NCI-H748 treated with DMSO at 0.1 percent for 48 hours (cell line): ENCODE measurements at places on chromosomes 5 and 9.

DNA sequence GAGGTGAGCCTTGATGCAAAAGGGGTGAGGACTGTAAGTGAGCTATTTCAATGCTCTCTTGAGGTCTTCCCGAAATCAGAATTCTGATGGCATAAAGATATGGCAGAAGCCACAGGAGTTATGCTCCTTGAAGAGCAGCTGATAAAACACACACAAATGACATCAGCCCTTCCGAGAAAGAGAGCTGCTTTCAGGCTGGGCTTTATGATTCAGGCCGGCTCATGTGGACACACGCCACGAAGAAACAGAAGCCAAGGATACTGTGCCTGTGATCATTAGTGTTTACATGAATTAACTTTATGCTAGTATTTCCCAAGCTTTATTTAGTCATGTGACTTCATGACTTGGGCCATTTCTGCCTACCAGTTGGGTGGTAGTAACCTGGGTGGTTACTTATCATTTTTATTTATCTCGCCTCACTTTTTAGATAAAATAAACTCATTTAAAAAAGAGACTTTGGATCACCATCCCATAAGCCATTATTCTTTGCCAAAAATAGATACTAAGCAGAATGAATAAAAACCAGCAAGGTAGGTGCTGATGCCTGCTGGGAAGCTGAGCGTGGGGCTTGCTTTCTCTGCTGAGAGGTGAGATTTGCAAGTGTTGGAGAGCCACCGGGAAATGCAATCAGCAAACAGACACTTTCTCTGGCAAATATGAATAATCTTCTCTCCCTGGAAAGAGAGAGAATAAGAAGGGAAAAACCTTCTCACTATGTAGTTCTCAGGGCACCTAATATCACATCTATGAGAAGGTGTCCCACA, 73.0 kb upstream of the SLC25A51 start:
- no peak for DNase-seq

- DNase-seq, result no peak
These were observed 435.7 kb downstream of the MAT2B start for GRCh38 chr5:163941079-163941478.

DNA sequence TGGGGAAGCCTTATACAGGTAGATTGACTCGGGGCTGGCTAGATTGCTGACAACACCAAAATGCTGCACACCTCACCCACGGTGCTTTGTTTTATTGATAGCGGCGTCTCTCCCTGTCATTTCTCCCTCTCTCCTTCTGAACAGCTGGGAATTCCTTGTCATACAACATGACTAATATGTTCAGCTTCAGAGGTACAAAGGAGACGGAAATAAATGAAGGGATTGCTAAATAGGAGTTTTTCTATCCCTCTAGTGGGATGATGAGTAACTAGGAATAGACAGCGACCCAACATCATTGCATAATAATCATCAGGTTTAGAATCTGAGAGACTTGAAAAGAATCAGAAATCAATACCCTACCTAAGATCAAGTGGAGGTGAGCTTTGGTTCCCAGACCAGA, 337.7 kb upstream of the PANK3 start:
- no peak for DNase-seq

- DNase-seq, result no peak
These were observed 468.2 kb upstream of the KIF2A start for GRCh38 chr5:61837788-61838187.

DNA sequence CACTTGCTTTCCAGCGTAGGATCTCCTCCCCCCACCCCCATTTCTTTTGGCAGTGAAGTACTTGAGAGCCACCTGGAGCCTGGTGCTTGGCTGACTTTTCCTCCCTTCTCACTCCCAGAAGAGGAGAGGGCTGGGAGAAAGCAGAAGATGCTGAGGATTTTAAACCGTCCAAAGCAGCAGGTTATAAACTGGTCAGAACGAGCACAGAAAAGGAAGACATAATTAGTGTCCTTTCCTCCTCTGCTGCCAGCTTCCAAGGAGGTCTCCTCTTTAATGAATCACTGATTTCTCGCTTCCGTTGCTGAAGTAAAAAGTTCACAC, 563 bp upstream of the FGF10 start:
- no peak for DNase-seq

GRCh38 chr9:91164724-91165520, 196.8 kb downstream of the AUH start:
- DNase-seq, result no peak

- no peak for DNase-seq
These were observed 23.9 kb downstream of the GFI1B start for GRCh38 chr9:133002147-133003070.

GRCh38 chr9:81841333-81841732, 86.9 kb upstream of the SPATA31D4 start:
- no peak for DNase-seq

- DNase-seq, result no peak
These were observed 5.0 kb downstream of the TJP2 start for GRCh38 chr9:69179037-69179436.

- no peak for DNase-seq
These were observed 5.4 kb downstream of the CFAP90 start for GRCh38 chr5:7845557-7845956.

DNA sequence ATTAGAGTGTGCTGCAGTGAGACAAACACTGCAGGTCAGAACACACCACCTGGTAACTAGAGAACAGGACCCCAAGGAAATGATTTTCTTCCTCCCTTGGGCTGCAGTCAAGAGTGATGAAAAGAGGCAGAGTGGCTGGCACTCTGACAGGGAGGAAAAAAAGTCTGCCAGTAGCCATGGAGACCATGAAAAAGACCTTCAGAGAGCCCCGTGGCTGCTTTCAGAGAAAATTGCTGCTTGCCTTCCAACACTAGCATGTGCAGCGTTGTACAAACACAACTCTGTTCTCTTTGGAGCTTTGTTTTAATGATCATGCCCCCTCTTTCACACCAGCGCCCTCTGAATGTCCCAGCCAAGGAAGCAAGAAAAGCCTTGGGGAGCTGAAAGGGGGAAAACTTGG, 68.8 kb downstream of the ANKRD55 start:
- DNase-seq, result no peak

GRCh38 chr5:138724470-138725146, 28.6 kb upstream of the CTNNA1 start:
- DNase-seq, result no peak

DNA sequence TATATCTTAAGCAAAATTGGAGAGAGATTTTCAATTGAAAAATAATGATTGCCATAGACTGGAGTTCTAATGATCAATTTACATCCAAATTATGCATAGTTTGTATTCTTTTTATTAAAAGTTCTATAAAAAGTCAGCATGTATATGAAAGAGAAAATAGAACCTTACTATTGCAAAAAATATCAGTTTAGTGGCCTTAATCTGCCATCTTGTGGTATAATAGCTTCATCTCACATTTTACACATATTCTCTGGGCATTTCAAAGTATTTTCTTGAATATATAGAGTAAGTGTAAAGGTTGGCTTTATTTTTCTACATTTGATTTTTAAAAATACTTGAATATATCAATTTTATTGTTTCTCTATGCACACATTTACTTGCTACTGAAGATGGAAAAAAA, 1858.6 kb upstream of the CDH9 start:
- peak; percentile 91 for DNase-seq

DNA sequence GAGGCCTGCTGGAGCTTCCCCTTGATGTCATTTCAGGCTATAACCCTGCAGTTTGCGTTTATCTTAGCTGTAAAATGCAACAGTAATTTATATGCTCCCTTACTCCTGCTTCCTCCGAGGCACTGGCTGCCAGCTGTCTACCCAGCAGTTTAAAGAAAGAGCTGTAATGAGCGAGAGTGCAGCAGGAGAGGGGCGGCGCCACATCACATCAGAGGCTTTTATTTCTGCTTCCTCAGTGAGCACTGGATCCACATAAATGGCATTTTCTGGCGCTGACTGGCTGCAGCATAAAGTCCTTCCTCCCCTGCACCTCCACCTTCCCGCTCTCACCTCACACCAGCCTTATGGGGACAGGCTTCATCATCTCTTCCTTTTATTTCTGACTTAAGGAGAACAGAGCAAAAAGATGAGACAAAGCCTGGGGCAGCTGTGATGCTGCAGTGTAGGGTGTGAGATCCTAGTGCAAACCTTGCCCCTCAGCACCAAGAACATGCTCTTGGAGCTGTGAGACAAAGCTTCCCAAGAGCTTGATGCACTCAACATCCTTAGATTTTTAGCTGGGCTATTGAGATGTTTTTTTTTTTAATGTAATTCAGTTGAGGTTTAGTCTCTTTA, 829.6 kb upstream of the ZNF608 start:
- DNase-seq, result peak; percentile 79

- no peak for DNase-seq
These were observed 8.2 kb upstream of the ZFYVE16 start for GRCh38 chr5:80399526-80400239.

DNA sequence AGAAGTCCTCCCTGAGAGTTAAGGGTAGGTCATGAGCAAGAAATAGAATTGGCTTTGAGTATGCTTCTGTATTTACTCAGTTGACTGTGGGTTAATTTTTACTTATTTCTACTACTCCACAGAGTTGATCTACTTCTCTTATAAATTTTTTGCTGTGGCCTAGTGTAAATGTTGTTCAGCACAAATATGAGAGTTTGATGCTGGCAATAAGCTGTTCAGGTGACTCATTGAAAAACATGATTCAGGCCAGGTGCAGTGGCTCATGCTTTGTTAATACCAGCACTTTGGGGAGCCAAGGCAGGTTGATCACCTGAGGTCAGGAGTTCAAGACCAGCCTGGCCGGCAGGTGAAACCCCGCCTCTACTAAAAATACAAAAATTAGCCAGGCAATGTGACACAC, 4.5 kb upstream of the CDK7 start:
- no peak for DNase-seq

GRCh38 chr9:70170151-70170790, 88.5 kb upstream of the SMC5 start:
- DNase-seq, result no peak

- DNase-seq, result no peak
These were observed 8.9 kb downstream of the TSSK1B start for GRCh38 chr5:113425909-113426308.

DNA sequence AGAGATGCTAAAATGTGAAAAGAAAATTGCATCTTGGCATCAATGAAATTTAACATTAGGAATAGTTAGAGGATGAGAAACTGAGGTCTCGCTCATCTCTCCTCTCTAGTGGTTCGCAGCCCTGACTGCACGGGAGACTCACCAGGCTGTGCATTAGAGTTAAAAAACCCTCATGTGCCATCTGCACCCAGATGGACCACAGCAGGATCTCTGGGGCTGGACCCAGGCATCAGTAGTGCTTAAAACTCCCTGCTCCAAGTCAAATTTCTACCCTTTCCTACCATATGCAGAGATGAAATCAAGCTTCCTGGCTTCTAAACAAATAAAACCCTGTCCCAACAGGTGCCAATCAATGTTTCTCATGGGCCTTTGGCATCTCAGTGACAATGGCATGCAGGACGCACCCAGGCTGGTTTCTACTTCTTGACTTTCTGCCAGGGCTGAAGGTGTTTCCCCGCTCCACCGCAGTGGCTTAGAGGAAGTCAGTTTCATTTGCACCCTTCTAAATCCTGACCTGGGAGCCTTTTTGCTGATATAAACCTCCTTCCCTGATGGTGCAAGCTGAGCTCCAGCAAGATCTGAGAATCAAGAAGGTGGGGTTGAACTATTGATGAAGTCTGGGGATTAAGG, 132.6 kb downstream of the NSG2 start:
- DNase-seq, result no peak

GRCh38 chr5:119743927-119744326, 114.6 kb downstream of the FAM170A start:
- DNase-seq, result peak; percentile 50

DNA sequence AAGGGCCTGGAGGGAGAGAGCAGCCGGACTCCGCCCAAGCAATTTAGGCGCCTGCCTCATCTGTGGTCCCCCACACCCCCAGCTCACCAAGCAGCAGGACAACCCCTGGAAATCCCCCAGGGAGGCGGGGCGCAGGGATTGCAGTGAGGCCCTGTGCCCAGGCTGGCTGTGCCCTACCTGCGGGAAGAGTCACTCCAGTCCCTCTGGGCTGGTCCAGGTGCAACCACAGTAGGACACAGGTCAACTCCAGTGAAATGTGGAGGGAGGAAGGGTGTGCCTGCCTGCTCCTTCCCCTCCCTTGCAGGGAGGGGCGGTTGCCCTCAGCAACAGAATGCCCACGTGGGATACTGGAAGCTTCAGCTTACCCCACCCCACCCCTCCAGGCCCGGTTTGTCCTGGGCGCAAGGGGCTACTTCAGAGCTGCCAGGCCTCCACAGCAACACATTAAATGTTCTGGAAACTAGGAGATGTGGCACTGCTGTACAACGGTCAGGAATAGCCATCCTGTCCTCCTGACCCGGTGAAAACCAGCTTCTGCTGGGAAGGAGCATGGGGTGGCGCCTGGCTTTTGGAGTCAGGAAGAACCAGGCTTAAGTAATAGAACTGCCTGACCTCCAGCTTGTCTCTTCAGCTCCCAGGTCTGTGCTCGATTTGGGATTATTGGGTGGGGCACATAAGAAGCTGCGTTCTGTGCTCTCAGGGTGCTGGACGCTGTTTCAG, 22.5 kb downstream of the ABO start:
- DNase-seq, result no peak

GRCh38 chr9:99352826-99353225, 130.7 kb downstream of the SEC61B start:
- DNase-seq, result no peak

DNA sequence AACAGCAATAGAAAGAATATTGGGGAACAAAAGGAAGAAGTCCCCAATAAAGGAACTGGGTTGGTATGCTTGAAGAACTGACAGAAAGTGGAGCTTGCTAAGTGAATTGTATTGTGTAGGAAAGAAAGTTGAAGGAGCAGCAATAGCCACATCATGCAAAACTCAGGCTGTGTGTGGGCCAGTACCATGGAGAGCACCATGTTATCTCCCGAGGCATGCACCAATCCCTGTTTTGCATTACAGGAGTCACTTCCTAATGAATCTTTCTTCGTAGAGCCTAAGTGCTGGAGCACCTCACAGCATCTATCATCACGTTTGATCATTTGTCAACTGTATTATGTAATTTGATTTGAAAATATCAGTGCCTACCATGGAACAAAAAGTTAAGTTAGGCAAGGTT, 137.7 kb upstream of the NMUR2 start:
- no peak for DNase-seq

DNA sequence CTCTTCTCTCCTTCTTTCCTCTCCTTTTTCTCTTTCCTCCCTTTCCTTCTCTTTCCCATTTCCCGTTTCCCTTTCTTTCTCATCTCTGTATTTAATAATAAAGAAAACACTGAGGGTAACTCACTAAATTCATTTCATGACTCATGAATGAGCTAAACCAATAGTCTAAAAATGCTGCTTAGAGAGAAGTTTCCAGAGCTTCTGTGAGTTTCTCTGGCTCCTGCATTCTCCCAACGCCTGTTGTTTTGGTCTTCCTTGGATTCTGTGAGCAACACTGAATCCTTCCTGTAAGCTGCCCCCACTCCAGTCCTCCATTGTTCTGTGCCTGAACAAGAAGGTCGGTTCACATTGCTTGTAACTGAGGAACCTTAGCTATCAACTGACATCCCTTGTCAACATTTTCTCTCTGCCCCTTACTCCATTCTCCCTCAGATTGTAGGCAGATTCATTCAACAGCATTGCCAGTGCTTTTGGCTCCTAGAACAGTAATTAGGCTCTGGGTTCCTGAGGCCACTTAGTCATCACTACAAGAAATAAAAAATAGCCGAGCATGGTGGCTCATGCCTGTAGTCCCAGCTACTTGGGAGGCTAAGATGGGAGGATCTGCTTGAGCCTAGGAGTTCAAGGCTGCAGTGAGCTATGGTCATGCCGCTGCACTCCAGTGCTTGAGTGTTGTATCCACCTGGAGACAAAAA, 237.7 kb upstream of the KLF4 start:
- DNase-seq, result no peak

GRCh38 chr9:108057421-108058134, 568.0 kb upstream of the KLF4 start:
- no peak for DNase-seq
